Effector CD4-positive, alpha-beta T cell (primary cell): ENCODE measurements at places on chromosomes 7 and 10.

DNA sequence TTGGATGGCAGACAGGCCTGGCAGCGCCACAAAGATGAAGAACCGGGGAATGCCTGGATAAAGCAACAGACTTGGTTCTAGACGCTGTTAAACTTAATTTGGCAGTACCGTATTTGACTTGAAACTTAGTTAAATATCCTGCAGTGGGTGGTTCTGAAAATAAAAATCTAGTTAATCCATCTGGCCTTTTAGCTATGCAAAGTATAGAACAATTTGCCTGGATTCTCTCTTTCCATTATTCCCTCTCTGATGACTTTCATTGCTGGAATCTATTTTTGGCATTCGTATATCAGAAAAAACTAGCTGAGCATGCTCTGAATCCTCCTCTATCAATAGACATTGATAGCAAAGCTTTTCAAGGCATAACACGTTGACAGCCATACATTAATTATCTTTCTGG, 203.6 kb downstream of the MACC1 start:
- no peak for DNase-seq

DNA sequence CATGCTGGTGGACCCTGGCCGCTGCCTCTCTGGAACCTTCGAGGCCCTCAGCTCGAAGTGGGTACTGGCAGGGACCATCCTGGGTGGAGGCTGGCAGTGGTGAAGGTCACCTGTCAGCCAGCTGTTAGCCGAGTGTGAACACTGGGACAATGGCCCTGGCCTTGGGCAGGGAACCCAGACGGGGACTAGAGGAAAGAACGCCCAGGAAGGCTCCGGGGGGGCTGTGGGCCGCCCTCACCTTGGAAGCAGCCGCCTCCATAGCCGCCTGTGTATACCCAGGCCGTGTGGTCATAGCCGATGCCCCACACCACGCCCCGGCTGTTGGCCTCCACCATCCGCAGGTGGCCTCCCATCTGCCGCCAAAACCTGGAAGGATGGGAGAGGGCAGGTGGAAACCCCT, 17.6 kb downstream of the BHLHA15 start:
- no peak for DNase-seq

DNA sequence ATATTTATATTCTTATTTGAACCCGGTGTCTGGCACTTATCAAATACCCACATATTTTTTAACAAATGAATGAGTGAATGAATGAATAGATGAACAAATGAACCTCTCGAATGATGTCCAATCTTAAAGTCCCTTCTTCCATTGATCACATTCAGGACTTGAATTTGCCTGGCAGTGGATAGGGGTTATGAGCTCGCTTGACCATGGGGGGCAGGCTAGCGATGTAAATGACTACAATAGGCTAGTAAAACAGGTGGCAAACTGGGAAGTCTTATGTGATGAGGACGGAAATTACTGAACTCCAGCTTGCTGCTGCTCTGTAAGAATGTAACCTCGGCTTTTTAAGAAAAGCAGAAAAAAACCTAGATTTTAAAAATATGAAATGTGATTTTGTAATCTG, 247.7 kb upstream of the DKK1 start:
- no peak for DNase-seq

GRCh38 chr10:99779335-99779734, 3.1 kb upstream of the ABCC2 start:
- no peak for DNase-seq
